ENCODE measurements at places on chromosomes 4 and X. TPM values are rescaled to one million over a fixed set of nuclear protein-coding genes. Genes with fewer than 3 reads are reported as not detected.

The TCEAL7 gene
- total RNA-seq: 3.1 TPM

DNA sequence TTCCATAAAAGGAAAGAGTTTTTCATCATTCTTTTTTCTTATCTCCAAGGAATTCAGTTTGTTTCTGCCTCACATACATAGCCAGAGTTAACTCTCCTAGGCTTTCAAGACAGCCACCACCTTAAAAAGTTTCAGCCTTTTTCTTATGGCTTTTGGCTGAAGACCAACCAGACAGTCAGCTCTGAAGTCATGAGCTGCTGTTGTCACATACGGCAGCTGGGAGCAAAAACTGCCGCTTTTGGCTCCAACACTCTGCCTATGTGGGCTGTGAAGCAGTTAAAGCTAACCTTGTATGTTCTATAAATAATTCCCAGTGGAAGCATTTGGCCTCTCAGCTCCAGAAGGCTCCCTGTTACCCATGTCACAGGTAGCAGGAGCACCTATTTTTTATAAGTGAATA is 104.1 kb downstream of the KLHL4 start:
- DNase-seq: no peak

The UGT2B15 gene
- not detected for total RNA-seq

The RBM47 gene
- 4.7 TPM for total RNA-seq

DNA sequence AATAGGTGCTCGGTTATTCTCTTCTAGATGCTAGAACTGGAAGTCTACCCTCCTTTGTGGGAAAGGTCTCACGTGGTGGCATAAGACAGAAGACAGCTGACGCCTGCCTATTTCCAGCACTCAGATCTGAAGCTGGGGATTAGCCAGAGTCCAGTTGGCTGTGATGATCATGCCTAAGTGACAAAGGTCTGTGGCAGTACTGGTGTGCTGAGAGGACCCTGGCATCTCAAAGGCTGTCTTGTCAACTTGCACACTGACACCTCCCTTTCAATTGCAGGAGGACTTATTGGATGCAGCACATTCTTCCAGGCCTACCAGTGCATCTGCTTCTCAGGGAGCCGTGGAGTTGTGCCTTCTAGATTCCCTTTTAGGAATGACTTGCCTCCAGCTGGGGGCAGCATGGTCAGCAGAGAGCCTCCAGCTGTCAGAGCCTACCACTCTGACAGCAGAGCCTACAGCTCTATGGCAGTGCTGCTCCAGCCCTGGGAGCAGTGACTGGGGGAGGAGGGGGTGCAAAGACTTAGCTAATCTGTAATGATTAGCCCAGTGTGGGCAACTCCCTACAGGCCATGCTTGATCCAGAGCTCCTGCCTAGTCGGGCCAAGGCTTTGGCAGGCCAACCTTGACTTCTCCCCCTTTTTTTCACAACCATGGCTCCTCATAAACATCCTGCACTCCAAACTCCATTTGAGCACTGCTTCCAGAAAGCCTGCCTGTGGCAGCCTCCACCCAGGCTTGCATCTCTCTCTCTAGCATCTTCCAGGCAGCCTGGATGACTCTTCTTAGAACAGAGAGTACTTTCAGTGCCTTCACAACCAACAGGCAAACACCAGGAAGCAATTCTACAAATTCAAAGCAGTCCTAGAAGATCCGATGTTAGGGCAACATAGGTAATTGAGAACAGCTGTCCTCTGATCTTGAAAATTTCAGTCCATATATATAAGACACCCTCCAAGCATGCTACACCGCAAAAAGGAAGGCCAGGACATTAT is 13.8 kb upstream of the FGFBP2 start:
- no peak for DNase-seq

GRCh38 chr4:182293691-182294255 is 50.6 kb downstream of the TENM3 start:
- DNase-seq: no peak

GRCh38 chrX:30085571-30085970 is 129.8 kb upstream of the MAGEB2 start:
- DNase-seq: no peak

DNA sequence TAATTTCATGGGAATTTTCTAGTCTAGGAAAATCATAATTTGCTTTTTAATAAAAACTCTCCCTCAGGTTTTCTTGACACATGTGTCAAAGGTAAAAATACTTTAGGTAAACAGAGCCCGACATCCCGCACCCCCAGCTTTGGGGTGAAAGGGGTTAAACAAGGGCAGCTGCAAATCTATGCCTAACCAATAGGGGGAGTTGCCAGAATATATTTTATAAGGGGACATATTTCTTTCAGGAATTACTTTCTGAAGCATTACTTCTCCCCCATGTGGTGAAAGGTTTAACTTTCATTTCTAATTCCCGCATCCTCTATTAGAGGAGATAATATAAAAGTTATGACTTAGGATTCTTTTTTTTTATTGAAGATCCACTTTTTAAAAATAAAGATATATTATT is 53.9 kb upstream of the HEPH start:
- no peak for DNase-seq

The ASMT gene
- not detected for total RNA-seq

DNA sequence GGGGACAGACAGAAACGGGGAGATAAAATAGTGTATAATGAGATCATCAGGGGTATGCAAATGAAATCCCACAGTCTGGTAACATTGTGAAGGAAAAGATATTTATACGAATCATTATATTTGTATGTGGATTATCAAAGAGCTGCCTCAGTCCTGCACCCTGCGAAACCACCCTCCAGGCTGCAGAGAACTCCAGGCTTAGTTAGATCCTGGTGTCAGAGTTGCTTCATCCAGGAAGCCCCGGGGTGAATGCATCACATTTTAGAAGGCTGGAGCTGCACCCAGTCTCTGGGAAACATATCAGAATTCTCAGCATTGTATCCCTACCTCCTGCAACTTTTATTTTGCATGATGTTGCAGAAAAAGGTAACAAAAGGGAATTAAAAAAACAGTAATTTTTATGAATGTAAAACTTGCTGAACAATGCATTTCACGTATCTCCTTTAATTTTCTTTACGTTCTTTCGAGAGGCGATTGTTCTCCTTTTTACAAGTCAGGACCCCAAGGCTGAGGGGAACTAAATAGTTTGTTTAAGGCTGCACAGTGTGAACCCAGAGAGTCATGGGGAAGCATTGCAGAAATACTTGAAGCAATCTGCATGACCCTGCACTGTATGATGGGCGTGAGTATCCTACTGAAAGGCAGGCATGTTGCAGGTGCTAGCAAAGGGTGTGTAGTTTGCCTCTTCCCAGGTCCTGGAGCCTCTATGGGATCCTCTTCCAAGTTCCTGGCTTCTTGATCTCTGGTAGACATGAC is 299.5 kb upstream of the CLNK start:
- no peak for DNase-seq

The TMPRSS11B gene
- total RNA-seq: not detected

DNA sequence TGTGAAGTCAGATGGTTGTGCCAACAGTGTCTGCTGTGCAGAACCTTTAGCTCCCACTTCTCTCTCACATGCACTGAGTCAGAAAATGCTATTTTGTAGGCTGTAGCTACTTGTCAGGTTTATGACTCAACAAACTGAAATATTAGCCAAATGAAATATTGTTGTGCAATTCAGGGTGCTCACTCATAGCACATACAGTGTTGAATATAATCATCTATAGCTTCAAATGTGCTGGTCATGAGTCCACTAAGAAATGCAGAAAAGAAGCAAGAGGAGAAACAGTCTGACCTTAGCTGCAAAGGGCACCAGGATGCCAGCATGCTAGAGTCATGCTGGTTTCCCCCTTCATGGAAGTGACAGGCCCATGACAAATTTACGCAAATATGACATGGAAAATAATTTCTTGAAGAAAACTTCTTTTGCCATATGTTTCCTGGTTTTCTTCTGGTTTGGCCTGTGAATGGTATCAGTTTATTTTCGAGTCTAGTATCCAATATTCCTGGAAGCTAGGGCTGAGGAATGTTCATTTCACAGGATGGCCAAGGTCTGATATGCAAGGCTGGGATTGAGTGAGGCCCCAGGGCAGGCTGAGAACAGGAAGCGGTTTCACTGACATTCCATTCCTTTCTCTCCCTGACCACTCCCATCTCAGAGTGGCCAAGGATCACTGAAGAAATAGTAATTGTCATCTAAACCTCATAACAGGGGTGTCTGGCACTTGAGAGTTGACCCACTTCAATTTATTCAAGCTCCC is 10.3 kb upstream of the CXCL2 start:
- DNase-seq: no peak

- DNase-seq: no peak
Measured at GRCh38 chr4:130703211-130703935, 1607.4 kb downstream of the C4orf33 start.

The OPRPN gene
- not detected for total RNA-seq

Measured in Right ventricle myocardium inferior (tissue), 1 donor.